KBM-7 (cell line): ENCODE measurements at places on chromosomes 4 and X.

GRCh38 chr4:10237131-10237530 lies 120.5 kb upstream of the WDR1 start:
- DNase-seq = no peak

GRCh38 chr4:182716192-182716591 lies 201.0 kb downstream of the DCTD start:
- DNase-seq = no peak

DNA sequence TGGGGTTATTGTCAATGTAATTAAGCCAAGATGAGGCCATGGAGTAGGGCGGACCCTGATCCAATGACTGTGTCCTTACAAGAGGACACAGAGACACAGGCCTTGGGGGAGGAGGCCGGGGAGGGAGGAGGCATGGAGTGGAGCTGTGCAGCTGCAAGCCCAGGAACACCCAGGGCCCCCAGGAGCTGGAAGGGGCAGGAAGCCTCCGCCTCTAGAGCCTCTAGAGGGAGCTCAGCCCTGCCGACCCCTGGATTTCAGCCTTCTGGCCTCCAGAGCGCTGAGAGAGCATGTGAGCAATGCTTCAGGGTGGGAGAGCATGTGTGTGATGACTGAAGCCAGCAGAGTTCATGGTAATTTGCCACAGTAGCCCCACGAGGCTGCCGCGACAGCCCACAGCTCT lies 234.6 kb downstream of the AFAP1 start:
- DNase-seq = no peak

DNA sequence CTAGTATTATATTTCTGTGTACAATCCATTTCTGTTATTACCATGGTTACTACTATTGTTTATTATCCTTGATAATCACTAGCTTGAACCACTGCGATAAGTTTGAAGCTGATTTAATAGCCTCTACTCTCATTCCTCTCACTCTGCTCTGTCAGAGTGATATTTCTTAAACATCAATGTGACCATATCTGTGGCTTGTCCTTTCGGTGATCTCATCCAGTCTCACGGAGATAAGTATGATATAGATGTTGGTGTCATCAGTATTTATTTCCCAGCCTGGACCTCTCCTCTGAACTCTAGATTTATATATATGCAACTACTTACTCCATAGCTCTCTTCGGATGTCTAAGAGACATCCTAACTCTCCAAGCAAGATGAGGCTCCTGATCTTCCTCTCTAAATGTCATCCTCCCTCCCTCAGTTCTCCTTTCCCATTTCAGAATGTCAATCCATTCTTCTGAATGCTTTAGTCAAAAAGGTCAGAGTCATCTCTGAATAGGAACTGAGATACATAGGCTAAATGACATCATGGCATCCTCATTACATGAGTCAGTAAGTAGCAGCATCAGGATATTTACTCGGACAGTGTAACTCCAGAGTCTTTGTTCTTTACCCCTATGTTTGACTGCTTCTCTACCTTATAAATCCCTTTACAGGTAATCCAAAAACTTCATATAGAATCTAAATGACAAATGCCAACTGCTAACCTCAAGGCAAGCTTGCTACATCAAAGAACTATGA lies 129.5 kb downstream of the PACRGL start:
- no peak for DNase-seq

DNA sequence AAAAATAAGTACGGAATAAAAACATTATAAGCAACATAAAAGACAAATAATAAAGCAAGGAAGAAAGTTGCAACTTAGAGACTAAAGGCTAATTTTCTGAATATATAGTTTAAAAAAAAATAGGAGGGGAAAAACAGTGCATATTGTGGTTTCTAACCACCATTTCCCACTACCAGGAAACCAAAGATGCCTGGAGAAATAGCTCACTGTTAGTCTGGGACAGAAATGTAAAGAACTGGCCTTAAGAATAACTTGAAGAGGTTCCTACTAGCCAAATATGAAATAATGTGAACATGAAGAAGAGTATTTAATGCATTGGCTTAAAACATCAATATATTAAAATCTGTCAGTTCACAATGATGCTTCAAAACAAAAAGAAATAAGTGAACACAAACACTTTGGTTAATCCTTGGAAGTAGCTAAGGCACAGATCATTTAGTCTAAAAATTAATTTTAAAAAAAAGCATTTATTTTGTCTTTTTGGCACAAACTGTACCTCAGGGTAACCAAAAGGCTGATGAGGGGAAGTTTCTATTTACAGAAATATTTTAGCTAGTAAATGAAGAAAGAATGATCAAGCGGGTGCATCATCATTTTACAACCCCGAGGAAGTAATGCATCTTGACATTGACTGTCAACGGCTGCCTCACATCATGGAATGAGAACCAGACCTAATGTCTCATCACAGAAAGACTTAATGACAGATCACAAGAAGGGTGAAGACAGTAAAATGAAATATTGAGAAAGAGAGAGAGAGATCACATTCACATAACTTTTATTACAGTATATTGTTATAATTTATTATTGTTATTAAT lies 297.2 kb upstream of the LDB2 start:
- DNase-seq = no peak

DNA sequence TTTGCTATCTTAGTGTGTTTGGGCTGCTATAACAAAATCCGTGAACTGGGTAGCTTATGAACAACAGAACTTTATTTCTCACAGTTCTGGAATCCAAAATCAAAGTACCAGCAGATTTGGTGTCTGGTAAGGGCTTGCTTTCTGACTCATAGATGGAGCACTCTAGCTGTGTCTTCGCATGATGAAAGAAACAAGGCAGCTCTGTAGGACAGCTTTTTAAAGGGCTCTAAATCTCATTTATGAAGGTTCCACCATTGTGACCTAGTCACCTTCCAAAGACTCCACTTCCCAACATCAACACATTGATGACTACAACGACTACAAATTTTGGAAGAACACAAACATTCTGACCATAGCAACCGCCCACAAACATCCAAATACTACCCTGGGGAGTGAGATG lies 158.6 kb upstream of the LCORL start:
- no peak for DNase-seq

- peak; percentile 71 for DNase-seq
Observed at GRCh38 chr4:98446499-98447375, 185.6 kb downstream of the RAP1GDS1 start.

- peak; percentile 80 for DNase-seq
Observed at GRCh38 chr4:82223715-82224114, 150.1 kb downstream of the HNRNPD start.

- no peak for DNase-seq
Observed at GRCh38 chr4:99390055-99390454, 37.5 kb upstream of the ADH1C start.

DNA sequence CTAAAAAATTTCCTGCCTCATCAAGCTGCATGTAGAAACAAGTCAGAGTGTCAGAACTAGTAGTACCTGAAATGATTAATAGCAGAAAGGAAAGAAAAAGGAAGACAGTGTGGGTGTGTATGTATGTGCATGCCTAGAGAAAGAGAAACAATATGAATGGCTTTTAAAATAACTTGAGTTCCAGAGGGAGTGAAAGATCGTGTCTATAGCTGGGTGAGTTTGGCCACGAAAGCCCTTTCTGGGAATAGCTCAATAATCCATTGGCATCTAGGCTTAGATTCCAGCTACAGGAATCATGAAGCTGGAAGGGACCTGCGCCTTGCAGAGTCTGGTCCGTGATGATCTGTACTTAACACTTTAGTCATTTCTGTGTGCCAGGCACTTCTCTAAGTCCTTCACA lies 195.6 kb downstream of the RAPGEF2 start:
- DNase-seq = no peak
